ENCODE measurements at places on chromosomes 6 and 20.

DNA sequence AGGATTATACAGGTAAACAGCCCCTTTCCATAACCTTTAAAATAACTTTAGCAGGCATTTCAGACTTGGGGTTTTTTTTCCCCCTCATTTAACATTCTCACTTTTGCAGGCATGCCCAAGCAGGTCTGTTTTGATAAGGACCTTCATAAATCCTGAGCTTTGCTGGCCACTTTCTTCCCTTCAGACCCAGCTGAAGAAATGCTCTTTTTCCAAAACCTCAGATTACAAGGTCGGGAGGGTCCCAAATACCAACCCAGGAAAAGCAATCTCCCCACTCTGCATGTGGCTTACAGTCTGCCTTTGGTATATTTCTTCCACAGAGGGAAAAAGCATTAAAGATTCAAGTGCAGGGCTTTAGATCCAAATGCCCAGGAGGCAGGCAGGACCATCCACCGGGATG, 6.8 kb downstream of the NFATC2 start:
- no peak for ATAC-seq

GRCh38 chr6:136317021-136317694, 27.5 kb upstream of the BCLAF1 start:
- peak; percentile 96 for ATAC-seq

- no peak for ATAC-seq
These were observed 32.0 kb downstream of the GNAS-AS1 start for GRCh38 chr20:58818586-58819285.

- no peak for ATAC-seq
These were observed 42.8 kb upstream of the SLC22A23 start for GRCh38 chr6:3499603-3500002.

DNA sequence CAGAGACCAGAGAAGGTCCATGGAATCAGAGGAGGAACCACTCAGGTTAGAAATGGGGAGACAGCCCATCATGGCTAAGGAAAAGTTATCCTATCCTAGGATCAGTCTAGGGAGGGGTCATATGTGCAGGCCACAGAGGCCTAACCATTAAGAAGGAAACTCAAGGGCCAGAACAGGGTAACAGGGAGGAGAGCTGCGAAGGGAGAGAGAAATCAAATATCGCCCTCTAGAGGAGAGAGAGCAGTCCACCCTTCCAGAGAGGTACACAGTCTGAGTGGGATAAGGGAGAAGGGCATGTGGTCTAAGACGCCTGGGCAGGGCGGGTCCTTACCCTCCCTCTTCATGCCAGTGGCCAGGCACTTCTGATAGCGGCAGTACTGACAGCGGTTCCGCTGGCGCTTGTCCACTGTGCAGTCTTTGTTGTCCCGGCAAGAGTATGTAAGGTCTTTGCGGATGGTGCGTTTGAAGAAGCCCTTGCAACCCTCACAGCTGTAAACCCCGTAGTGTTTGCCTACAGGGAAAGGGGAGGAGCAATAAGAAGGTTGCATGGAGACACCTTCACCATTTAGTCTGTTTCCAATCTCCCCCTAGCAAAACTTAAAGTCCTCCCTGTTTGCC, 2.9 kb downstream of the RXRB start:
- ATAC-seq = peak; percentile 73

GRCh38 chr6:166308033-166308768, at the start of gene PRR18:
Gene PRR18, minus strand, starts transcription at chr6:166308392. Its CDS starts 250 bp downstream, at chr6:166308142.
- ATAC-seq = peak; percentile 61

DNA sequence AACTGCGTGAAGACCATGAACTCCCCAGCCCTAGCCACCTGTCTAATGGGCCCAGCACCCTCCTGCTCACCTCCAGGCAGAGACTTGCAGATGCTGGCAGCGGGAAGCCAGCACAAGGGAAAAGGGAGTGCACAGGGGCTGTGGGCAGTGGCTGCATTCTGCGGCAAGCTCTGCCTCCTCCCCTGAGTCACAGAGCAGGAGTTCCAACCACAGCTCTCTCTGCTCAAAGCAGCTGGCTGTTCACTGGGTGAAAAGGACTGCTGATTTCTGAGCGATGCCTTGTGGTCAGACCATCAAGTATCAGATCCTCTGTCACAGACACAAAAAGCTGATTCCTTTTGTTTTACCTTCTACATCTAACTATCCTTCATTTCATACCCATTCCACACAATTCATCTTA, 10.5 kb downstream of the NKX2-2 start:
- no peak for ATAC-seq

DNA sequence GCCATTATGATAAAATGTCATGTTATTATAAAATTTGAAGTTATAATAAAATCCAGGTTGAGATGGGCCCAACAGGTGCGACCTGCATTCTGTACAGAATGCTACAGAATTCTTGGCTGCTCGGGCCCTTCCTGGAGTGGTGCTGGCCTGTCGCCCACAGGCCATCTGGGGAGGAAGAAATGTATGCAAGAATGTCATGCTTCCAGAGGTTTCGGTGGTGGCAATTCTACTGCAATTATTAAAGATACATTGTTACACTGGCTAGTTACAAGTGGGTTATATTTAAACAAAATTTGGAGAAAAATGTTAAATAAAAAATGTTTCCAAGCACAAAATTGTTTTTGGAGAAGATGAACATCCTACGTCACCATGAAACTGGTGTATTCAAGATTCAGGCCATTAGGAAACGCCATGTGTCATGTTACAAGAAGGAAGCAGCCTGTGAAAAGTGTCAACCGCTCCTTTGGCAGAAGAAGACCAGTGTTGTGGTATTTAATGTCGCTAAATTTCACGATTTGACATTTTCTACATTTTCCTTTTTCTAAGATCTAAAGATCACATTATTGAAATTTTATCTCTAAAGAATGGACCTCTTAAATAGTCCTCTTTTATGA, 7.1 kb downstream of the RAMACL start:
- ATAC-seq = no peak

GRCh38 chr6:33711140-33712129, at the start of gene UQCC2:
Gene UQCC2, minus strand, starts transcription at chr6:33711700. Its CDS starts 14 bp downstream, at chr6:33711686.
- ATAC-seq = peak; percentile 98

- ATAC-seq = no peak
These were observed 6.1 kb upstream of the SLC35B3 start for GRCh38 chr6:8441452-8441851.

DNA sequence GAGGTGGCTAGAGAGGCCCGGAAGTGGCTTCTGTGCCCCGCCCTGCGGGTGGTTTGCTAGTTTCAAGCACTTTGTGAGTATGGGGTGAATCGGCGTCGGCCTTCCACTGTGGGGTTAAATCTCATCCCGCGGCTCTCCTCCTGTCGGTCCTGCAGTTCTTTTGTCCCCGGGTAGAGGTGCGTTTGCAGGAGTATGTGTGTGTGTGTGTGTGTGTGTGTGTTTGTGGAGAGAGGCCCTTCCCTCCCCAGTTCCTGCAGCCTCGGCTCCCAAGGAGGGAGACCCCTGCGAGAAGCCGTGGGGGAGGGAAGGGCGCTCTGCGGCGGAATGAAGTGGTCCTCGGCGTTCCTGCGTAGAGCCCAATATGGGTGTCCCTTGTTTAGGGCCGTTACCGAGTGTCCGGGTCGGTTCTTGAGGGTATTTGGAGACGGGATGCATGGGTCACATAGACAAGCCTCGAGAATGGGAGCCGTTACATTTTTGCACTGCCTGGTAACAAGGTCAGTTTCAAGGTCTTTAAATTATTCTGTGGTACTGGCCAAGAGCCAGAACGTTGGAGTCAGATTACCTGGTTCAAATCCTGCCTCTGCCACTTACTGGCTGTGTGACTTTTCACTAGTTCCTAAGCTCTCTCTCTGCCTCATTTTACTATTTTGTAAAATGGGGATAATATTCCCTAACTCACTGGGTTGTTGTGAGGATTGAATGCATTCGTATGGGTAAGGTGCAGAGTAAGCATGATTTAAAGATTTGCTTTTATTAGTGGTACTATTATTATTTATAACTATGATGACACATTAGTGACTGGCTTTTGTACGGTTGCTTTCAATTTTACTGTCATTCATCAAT, at the start of gene ZKSCAN3:
Gene ZKSCAN3 (plus strand): TSS at position 56 of the 846 bp plus-strand sequence. CDS start 9,640 bp downstream, outside the sequence.
- peak; percentile 100 for ATAC-seq

DNA sequence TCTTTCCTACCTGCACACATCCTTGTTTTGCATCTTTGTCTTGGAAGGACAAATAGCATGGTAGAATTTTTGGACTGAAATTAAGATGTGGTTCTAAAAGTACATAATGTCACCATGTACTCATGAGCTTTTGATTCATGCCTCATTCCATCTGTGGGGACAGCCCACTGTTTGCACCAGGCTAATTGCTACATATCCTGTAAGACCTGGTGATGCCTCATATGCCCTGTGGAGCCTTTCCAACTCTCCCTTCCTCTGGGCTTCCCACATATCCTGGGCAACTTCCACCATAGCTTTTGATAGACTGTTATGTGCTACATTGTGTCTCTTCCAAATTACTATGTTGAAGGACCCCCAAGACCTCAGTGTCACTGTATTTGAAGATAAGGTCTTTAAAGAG, 213.6 kb upstream of the PREP start:
- no peak for ATAC-seq

DNA sequence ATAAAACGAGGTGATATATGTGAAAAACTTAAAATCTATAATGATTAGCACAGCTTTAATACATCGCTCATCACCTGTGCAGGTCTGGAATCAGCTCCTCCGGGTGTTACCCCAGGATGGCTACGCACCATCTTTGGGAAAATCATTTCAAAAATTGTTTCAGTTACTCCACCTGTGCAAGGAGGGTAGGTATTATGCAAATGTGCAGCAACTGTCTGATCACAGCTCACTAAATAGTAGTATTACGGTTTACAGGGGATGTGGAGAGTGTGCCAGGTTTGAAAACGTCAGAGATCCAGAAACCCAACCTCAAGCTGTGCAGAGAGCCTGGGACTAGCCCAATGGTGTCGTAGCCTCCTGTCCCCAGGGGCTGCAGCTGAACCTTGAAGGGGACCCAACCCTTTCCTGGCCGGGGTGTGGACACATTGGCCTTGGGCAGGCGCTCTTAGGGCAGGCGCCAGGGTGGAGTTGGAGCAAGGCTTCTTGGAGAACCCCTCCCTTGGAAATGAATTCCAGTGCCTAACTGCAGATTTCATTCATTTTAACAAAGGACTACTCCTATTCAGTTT, 24.2 kb upstream of the SGK1 start:
- no peak for ATAC-seq

DNA sequence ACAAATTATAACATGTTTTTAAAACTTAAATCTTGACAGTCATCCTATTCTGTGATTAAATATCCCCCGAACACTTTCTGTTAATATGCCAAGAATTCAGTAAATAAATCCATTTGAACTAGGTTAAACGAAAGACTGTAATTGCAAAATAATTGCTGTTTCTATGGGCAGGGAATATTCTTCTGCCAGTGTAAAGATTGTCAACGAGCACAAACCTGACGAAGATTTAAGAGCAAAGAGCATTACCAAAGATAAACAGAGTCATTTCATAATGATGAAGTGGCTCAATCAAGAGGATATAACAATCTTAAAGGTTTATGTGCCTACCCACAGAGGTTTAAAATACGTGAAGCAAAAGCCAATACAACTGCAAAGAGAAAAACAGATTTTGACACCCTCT, 76.3 kb upstream of the ADGRG6 start:
- no peak for ATAC-seq

GRCh38 chr6:112044856-112045255, 9.0 kb upstream of the CCN6 start:
- peak; percentile 20 for ATAC-seq

DNA sequence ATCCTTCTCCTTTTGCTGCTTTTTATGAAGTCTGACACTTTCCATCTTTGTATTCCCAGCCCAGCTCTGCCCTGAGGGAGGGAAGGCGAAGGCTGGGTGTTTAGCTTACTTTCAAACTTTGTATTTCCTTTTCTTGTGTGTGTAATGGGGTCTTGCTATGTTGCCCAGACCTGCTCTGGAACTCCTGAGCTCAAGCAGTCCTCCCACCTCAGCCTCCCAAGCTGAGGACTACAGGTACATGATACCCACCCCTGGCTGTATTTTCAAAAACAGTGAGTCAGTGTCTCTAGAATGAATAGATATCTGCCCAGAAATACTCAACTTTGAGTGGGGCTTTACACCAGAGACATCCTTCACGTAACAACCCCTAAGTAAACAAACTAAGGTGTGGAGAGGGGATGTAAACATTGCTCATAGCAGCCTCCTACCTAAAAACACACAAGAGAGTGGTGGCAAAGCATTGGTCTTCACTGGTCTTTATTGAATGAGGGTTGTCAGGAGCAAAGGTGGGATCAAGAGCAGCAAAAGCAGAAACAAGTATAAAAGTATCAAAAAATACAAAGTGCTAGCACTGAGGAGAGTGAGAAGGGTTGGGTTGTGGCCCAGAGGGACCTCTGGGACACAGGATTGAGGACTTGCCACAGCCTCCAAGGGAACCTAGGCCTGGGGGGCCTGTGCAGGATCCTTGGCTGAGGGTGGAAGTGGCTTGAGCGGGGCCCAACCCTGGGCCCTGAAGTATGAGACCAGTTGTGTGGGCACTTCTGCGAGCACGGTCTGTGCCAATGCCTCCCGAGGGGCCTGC, 10.2 kb downstream of the SPAG4 start:
- no peak for ATAC-seq

GRCh38 chr6:119587537-119587936, 238.0 kb upstream of the MAN1A1 start:
- ATAC-seq = no peak

GRCh38 chr6:54017877-54018276, 93.4 kb upstream of the MLIP start:
- no peak for ATAC-seq

GRCh38 chr6:71545905-71546304, 257.3 kb downstream of the OGFRL1 start:
- no peak for ATAC-seq

GRCh38 chr6:134398453-134398852, 80.5 kb upstream of the SGK1 start:
- no peak for ATAC-seq

DNA sequence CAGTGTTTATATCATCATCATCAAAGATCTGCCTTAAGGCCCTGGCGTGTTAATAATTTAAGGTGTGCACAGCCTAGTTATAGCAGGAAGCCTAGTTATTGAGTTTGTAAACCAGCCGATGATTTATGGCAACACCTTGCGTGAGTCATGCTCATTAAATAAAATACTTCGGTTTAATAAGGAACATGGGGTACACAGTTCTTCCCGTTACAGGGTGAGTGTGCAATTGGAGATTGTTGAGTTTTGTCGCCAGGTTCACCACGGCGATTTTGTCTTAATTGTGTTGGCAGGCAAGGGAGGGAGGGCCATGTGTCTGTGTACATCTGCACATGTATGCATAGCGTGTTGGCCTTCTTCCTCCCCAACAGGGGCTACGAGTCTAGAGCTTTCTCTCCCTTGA, 104.0 kb downstream of the TFAP2A start:
- ATAC-seq = no peak

DNA sequence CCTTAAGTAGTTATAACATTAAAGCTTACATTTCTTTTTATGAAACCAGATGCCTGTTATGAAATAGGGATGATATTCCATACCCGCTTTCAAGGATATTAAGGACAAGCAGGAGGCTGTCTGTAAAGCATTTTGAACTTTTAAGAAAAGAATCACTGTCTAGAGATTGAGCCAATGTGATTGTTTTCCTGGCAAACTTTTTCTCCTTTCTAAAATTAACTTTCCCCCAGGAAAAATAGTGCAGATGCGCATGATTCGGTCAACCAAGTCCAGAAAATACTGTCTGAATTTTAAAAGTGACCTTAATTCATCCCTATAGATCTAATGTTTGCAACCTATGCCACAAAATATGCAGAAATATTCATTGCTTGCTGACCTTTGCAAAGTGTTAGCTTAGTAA, 15.1 kb upstream of the DEK start:
- no peak for ATAC-seq

All from SK-N-SH treated with all-trans-retinoic acid at 6 μM for 48 hours (cell line).